NCI-H748 treated with DMSO at 0.1 percent for 48 hours (cell line): ENCODE measurements at places on chromosomes 16 and 17.

DNA sequence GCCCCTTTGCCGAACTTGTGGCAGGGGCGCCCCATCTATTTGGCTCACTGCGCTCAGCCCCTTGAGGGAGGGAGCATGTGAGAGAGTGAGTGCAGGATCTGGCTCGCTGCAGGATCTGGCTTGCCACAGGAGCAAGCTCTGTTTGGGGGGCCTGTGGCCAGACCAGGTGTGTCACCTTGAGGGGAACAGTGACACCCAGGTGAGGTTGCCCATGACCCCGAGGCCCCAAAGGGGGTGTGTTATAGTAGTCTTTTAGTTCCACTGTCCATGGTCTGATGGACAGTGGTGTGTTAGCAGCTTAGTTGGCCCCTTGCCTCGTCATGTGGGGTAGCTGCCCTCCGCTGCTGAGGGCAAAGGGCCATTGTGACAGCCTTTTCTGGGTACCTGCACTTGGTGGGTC lies 41.6 kb downstream of the CCDC42 start:
- no peak for DNase-seq

DNA sequence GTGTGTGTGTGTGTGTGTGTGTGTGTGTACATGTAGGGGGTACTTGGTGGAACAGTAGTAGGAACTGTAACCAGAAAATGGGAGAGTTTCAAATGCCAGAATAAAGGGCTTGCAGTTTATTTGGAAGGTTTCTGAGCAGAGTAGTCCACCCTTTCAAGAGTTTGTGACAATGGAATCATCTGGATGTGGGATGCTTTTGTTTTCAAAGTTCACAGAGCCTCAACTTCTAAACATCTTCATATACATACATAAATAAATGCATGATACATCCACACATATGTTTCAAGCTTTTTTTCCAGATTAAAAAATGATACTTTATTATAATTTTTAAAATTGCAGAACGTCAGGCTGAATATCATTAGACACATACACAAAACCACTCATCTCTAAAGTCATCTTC lies 2.4 kb upstream of the PKD1L3 start:
- no peak for DNase-seq

DNA sequence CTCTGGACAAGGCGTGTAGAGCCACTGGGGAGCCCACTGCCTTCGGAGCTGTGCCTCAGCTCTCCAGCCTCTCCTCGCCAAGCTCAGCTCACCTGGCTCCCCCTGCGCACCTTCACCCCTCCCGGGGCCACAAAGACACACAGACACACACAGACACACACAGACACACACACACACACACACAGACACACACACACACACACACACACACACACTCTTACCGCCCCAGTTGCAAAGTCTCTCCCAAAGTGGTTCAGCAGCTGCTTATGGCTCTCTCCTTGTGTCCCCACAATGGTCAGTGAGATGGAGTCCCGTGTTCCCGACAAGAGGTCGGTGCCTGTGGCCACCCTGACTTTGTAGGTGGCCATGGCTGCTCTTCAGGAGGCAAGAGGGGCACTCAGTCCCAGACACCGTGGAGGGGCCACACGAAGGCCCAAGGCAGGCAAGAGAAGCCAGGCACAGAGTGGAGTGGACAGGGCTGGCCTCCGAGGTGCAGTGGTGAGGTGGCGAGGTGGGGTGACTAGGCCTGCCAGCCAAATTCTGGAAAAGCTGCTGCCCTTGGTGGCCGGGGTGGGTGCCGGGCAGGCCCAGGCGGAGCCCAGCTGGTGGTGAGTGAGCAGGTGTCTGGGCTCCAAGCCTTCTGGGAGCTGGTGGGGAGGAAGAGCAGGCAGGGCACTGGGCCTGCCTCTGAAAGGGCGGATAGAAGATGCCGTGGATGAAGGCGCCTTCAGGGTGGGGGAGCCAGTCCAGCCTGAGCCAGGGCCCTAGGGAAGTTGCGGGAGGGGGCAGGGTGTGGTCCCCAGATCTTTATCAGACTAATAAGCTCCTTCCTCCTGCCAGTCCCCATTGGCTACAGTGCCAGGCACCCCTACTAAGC lies at the start of gene ALOX12B:
Gene ALOX12B (minus strand): TSS at position 642 of the 877 bp plus-strand sequence. CDS start 274 bp downstream, at position 368.
- DNase-seq, result no peak

GRCh38 chr17:69431835-69432234 lies 17.3 kb downstream of the MAP2K6 start:
- DNase-seq, result no peak

- DNase-seq, result no peak
Measured at GRCh38 chr17:42562388-42563142, 617 bp downstream of the COASY start.

DNA sequence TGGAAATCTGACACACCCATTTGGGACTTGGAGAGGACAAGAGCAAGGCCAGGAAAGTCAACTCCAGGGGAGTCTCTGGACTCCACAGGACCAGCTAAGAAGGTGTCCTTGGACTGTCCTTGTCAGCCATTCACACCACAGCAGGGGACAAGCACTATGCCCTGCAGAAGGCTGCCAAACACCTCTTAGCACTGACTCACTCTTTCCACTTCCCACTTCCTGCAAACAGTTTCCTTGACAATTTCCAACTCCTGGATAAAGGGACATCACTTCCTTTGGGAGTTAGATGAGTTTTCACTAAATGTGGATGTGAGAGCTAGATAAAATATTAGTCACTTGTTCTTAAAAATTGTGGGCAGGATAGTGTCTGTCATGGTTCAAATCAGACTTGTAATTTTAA lies 37.8 kb upstream of the BCAR1 start:
- no peak for DNase-seq

GRCh38 chr16:68642436-68643101 lies 2.5 kb upstream of the CDH3 start:
- peak; percentile 17 for DNase-seq

GRCh38 chr16:4847774-4848587 lies 700 bp downstream of the UBN1 start:
- no peak for DNase-seq

DNA sequence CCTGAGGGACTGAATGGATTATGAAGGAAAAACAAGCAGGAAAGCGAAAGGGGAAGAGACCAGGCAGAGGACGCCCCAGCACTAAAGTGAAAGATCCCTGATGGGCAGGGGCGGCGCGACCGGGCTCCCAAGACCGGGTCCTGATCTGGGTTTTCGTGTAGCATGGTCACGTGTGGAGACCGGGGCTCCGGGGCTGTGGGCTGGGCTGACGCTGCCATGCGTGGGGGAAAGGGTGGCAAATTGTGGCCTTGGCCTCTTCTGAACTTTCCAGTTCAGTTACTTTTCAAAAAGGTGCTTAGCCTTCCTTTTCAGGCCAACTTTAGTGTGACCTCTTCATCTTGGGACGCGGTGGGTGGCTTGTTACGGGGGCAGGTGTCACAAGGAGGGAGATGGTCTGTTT lies 57.5 kb downstream of the METRNL start:
- DNase-seq, result no peak

- no peak for DNase-seq
Measured at GRCh38 chr17:8391711-8392110, 5.9 kb downstream of the RNF222 start.

GRCh38 chr17:4074831-4075495 lies 67.9 kb downstream of the ZZEF1 start:
- DNase-seq, result peak; percentile 51

GRCh38 chr17:77854083-77854758 lies 104.3 kb upstream of the TNRC6C start:
- no peak for DNase-seq

DNA sequence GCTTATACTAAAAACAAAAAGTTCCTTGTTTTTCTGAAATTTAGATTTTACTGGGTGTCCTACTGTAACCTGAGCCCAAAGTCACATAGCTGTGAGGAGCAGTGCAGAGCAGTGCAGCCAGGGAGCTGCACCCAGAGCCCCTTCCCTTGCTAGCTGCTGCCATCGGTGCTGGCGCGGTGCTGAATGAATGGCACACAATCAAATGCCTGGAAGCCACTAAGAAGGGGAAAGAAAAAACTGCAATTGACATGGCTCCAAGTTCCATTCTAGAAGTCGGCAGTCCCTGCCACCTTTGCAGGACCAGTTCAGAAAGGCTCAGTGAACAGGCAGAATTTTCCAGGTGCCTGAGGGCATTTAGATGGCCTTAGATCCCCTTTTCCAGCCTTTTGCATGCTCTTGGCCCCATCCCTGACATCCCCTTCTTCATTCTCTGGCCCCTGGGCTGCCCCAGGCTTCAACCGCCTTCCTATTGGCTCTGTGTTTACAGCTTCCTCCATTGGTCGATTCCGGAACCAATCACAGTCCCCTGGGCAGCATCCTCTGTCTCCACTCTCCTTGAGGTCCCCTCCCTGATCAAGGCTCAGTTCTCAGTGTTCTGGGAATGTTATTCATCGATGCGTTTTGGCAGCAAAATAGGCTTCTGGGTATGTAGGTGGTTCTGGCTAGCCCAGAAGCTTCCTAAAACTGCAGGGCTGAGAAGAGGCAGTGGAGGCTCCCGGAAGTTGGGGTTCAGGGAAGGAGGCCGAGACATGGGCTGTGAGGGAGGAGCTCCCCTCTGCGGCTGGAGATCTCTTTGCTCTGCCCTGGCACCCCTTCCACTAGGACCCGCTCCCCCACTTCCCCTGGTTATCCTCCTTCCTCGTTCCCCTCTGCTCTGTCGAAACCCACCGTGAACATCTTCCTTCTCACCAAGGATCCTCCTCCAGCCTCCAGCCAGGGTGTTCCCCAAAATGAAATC lies 37.9 kb downstream of the ATP2C2 start:
- DNase-seq, result no peak

GRCh38 chr17:64386412-64387144 lies 4.1 kb downstream of the PECAM1 start:
- DNase-seq, result no peak

DNA sequence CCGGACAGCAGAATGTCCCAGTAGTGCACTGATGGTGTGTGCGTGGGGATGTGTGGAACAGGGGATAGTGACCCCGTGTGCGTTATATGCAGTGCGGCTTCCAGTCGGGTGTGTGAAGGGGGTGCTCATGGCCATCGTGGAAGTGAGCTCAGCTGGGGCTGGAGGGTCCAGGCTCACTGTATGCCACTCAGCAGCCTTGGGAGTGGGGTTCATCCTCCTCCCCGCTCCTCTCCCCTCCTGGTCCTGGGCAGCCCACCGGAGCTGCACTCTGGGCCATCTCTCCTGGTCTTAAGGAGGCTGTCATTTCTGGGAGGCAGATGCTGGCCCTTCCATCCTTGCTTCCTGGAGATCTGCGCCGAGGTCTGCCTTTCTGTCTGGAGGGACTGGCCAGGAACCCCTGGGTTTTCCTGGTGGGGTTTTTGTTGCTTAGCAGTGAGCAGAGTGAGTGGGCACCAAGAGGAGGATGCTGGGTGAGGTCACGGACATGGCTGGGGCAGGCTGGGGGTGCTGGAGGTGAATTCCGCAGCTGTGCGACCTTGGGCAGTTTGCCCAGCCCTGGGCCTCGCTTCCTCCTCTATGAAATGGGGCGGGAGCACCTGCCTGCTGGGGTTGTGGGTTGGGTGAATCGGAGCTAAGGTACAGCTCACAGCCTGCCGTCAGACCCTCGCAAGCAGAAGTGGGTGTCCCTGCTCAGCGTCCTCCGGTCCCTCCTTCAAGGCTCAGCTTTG lies 164.1 kb downstream of the SEC14L1 start:
- no peak for DNase-seq

DNA sequence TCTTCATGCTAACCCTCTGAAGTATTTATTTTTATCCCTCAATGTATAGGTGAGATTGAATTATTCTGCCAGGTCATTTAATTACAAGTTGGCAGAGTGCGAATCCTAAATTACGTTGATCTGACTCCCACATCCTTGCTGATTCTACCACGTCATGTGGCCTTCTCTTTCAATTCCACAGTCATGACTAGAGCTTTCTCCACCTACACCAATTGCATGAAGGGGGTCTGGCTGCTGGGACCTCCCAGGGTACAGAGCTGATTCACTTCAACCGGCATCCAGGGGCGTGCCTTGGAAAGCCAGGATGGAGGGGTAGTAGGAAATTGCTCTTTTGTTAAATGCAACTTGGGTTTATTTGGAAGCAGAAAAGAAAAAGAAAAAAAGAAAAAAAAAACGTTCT lies 41.1 kb upstream of the CDH13 start:
- DNase-seq, result no peak

- no peak for DNase-seq
Measured at GRCh38 chr17:40551879-40552768, 13.1 kb downstream of the CCR7 start.

DNA sequence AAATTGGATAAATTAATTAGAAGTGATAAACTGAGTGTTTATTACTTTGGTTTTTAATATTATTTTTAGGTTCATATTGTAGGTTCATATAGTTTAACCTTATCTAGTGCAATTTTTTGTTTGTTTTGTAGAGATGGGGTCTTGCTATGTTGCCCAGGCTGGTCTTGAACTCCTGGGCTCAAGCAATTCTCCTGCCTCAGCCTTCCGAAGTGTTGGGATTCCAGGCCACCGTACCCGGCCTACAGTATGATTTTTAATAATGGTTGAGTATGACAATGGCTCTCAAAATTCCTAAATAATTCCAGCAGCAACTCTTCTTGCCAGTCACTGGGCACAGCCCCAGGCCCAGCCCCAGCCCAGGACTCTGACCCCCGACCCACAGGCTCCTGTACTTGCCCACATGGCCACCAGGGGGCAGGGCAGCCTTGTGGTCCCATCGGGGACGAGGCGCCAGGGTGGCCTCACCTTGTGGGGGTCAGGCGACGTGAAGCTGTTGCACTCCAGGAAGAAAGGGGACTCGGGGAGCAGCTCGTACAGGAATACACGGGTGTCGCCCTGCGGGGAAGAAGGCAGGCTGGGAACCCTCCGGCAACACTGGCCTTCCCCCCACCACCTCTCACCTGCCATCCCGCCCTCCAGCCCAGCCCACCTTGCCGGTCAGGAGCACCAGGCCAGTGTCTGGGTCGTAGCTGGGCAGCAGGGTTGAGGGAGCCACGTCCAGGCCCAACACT lies 7.9 kb upstream of the PAM16 start:
- no peak for DNase-seq
